ENCODE measurements at places on chromosomes 5 and 9.

DNA sequence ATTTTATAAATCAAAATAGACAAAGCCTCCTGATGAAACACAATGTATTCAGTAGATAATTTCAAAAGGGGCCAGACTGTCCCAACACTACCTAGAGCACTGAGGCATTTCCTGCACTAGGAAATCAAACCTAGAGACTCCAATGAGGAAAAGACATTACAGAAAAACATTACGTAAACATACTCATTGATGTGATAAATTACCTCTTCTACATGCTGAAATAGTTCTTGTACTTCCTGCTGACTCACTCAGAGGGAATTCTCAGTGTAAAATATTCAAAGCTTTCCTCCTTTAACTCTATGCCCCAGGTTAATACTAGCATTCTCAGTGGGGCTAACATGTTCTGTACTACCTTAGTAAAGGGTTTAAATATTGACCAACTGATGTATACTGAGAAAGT lies 178.0 kb downstream of the ESM1 start:
- DNase-seq, result no peak

DNA sequence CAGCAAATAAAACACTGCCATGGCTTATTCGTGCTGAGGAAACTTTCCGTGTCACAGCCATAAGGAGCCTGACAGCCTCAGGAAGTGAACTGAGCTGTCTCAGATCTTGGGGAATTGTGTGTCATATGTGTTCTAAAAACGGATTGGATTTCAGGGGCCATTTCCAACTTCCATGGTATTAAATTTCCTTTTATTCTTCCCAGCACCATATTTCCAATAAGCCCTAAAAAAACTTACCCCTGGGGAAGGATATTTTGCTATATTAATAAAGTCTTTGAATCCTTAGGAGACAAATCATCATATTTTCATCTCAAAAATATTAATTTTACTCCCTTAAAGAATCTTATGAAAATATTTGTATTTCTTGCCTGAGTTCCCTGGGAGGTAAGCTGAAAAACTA lies 93.9 kb downstream of the LHFPL2 start:
- no peak for DNase-seq

DNA sequence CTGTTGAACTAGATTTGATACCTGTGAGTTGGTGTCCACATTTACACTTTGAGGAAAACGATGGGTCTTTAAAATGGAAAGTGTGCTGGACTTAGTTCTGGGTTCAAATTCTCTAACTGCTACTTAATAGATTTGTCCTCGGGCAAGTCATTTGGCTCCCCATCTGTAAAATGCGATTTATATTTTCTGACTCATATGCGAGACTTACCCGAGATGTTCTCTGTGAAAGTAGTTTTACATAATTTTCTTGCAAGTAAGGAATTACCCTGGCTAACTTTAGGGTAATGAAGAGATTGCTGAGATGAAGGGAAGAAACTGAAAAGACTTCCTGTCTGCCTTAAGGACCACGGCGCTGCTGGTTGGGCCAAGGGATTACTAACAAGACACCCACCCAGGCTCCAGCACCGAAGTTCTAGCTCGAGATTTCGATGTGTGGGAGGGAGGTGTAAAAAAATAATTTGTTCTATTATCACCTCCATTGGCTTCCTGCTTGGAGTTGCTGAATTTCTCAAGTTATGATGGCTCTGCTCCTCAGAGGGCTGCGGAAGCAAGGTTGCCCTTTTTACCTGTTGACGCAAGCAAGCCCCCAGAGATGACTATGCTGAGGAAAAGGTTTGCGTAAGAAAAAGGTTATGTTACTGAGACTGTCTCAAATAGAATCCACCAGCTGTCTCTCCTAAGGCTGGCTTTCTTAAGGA lies 24.1 kb downstream of the PCSK1 start:
- no peak for DNase-seq

DNA sequence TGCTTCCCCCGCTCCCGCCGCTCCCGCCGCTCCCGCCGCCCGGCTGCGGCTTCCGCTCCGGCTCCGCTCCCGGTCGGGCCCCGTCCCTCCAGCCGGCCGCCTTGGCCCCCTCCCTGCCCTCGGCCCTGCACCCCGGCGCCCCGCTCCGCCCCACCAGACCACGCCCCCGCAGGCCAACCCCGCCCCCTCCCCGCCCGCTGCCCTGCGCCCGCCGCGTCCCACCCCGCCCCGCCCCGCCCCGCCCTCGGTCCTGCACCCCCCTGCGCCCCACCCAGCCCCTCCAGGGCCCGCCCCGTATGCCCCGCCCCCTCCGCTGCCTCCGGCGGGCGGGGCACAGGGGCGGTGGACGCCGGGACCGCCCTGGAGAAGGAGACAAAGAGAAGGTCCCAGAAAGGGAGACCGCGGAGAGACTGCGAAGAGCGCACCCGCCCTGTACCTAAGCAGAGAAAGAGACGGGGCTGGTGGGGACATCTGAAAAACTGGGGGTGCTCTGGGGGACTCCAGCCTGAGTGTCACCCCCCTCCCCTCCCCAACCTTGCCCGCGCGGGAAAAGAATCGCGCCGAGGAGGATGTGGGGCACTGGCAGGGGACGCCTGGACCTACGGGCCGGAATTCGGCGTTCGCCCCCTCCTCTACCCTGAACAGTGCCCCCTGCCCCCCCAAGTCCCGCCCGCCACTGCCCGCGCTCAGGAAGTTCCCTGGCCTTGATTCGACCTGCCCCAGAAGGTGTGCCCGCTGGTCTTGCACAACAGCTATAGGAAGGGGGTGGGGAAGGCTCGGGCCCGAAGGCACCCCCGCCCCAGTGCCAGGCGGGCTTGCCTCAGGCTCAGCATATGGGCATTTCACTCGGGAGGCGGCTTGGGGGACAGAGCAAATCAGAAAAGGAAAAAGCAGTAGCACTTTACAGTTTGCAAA lies 42.8 kb upstream of the STXBP1 start:
- DNase-seq, result peak; percentile 84
